T follicular helper cell (primary cell): ENCODE measurements at places on chromosomes 13 and 19.

GRCh38 chr19:3692141-3693024, 7.9 kb downstream of the PIP5K1C start:
- peak; percentile 41 for DNase-seq

- DNase-seq, result no peak
Observed at GRCh38 chr13:97499181-97499580, 65.2 kb downstream of the RAP2A start.

GRCh38 chr13:51976890-51977289, 34.4 kb downstream of the ATP7B start:
- no peak for DNase-seq

DNA sequence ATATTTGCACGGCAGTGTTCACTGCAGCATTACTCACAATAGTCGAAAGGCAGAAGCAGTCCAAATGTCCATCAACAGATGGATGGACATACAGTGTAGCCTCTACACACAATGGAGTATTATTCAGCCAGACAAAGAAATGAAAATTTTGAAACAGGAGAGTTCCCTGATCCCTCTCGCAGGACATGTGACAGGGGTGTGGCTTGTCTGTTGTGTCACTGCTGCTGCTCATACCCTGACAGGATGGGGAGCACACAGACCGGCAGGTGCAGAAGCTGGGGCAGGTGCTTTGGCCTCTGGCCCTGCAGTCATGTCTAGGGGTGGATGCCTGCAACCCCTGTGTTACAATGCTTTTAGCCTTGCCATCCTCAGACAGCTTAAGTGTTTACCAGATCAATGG, 204.3 kb downstream of the EFNB2 start:
- DNase-seq, result no peak

GRCh38 chr13:111521030-111521429, 200.6 kb downstream of the TEX29 start:
- no peak for DNase-seq

DNA sequence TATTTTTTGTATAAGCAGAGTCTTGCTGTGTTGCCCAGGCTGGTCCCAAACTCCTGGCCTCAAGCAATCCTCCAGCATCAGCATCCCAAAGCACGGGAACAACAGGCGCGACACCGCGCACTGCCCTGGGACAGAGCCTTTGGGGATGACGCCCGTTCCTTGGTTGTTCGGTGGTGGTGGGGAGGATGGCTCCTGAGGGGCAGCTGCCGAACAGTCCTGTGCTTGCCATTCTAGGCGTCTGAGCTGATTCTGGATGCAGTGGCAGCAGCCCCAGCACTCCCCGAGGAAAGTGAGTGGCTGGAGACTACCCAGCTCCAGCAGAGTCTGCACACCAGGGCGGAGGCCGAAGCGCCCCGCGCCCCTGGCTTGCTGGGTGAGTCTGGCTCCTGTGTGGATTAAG, 6.8 kb upstream of the ZNF135 start:
- no peak for DNase-seq

DNA sequence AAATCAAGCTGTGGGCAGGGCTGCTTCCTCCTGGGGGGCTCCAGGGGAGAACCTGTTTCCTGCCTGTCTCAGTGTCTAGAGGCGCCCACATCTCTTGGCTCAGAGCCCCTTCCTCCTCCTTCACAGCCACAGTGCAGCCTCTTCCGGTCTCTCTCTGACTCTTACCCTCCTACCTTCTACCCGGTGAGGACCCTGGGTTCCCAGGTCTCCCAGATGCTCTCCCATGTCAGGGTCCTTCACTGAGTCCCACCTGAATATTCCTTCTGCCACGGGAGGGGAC, 153.1 kb downstream of the KDM4B start:
- no peak for DNase-seq

DNA sequence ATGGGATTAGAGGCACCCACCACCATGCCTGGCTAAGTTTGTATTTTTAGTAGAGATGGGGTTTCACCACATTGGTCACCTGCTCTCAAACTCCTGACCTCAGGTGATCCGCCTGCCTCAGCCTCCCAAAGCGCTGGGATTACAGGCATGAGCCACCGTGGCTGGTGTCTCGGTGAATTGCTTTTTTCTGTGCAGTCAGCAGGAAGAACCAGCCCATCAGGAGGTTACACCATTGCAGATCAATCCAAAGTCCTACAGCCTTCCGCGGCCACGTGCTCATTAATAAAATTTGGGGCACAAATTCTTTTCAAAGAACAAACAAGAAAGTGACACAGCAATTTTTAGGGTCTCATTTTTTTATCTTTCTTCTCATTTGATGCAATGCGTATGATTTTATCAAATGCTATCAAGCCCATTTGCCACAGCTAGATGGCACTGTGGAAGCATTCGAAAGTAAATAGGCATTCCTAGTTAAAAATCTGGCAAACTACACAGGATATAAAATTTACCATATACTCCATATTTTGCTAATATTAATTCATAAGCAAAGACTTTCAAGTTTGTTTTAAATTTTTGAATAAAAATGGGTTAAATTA, 54.4 kb upstream of the ZNF835 start:
- DNase-seq, result no peak

DNA sequence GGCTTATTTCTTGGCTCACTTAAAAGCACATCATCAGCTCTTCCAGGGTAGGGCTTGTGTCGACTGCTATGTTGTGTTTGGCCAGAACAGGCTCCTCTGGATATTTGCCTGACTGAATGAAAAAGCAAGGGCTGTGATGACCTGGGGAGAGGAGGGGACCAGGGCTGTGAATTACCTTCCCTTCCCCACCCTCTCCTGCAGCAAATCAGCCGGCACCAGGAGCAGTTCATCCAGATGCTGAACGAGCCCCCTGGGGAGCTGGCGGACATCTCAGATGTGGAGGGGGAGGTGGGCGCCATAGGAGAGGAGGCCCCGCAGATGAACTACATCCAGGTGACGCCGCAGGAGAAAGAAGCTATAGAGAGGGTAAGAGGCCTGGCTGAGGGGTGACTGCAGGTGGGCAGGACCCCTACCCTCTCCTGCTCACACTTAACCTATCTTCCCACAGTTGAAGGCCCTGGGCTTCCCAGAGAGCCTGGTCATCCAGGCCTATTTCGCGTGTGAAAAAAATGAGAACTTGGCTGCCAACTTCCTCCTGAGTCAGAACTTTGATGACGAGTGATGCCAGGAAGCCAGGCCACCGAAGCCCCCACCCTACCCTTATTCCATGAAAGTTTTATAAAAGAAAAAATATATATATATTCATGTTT, 4.4 kb downstream of the GADD45GIP1 start:
- no peak for DNase-seq

- DNase-seq, result no peak
Observed at GRCh38 chr13:93422980-93423543, 196.5 kb downstream of the GPC6 start.

- no peak for DNase-seq
Observed at GRCh38 chr19:18696023-18696422, 12.5 kb downstream of the CRTC1 start.

DNA sequence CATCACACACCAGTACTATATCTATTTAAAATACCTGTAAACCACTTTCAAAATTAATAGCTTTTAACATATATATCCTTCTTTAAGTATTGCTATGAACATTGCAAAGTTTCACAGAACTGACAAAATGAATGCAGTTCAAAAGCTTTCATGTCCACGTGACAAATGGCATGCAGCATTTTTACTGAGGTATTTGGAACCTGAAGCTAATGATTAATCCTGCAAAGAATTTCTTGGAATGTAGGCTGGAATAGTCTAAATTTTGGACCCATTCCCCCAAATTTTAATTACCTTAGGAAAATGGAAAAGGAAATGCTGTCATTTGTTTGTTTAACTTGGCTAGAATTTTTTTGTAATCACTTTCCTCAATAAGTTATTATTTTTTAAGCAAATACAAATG, 423.8 kb upstream of the GPC6 start:
- DNase-seq, result no peak

- DNase-seq, result no peak
Observed at GRCh38 chr19:33647146-33647545, 25.4 kb downstream of the CHST8 start.

DNA sequence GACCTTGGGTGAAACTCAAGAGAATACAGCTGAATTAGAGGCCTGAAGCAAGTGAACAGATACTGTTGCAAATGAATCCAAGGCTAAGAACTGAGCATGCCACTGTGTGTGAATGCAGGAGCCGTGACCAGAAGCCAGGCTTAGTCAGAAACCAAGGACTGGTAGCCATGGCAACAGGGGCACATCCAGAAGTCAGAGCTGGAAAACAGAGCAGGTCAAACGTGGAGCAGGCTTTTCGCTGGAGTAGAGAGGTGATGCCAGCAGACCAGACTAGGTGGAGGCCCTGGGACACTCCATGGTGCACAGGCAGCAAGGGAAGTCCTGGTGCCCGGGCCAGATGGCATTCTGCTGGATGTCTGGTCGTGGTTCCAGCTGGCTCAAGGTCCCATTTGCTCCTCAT, 564.1 kb downstream of the PCDH9 start:
- no peak for DNase-seq

DNA sequence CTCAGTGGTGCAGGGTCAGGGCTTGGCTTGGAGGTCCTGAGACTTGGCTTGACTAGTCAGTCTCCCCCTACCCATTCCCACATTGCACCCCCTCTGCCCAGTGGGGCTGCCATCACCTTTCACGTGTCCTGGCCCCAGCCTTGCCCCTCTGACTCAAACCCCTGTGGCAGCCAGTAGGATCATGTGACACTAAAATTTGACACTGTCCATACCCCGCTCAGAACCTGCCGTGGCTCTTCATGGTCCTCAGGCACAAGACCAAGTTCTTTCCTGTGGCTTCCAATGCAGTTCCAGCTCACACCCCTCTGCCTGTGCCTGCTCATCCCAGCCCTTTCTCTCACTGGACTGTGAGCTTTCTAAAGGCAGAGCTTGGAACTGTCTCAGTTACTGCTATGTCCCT, 2.2 kb downstream of the PSMD8 start:
- no peak for DNase-seq

DNA sequence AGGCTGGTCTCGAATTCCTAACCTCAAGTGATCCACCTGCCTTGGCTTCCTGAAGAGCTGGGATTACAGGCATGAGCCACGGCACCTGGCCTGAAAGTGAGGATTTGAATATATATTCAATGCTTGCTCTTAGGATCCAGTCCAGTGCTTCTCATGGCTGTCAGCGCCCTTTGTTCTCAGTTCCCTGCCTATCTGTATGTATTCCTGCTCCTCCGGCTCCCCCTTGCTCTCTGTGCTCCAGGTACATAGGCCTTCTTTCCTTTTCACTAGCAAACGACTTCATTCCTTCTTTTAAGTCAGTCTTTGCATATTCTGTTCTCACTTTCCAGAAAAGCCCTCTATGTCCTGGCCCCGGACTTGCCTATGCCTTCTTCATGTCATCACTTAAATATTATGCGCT, 232.8 kb downstream of the DACH1 start:
- DNase-seq, result no peak

- no peak for DNase-seq
Observed at GRCh38 chr19:5126498-5127223, 157.7 kb downstream of the KDM4B start.

- DNase-seq, result no peak
Observed at GRCh38 chr13:52991344-52992020, 37.1 kb upstream of the OLFM4 start.
